A549 treated with DMSO at 1 μM for 4 hours (cell line): ENCODE measurements at places on chromosomes 11 and 22. TPM values are rescaled to one million over a fixed set of nuclear protein-coding genes. Genes with fewer than 3 reads are reported as not detected.

The RIMBP3C gene
- total RNA-seq: 0.13 to 0.39 TPM (median 0.23 TPM) in 5 replicates

The ISX gene
- total RNA-seq: not detected in 5 replicates

The TUB gene
- total RNA-seq: 6.9 to 9.0 TPM (median 8.9 TPM) in 5 replicates

The ZBTB16 gene
- total RNA-seq: not detected in 5 replicates

The MS4A15 gene
- total RNA-seq: not detected in 5 replicates

The OR56A1 gene
- total RNA-seq: not detected in 5 replicates

The CRY2 gene
- total RNA-seq: 2.9 to 4.0 TPM (median 3.3 TPM) in 5 replicates
